ENCODE measurements at places on chromosomes 2 and 18. TPM values are rescaled to one million over a fixed set of nuclear protein-coding genes. Genes with fewer than 3 reads are reported as not detected.

DNA sequence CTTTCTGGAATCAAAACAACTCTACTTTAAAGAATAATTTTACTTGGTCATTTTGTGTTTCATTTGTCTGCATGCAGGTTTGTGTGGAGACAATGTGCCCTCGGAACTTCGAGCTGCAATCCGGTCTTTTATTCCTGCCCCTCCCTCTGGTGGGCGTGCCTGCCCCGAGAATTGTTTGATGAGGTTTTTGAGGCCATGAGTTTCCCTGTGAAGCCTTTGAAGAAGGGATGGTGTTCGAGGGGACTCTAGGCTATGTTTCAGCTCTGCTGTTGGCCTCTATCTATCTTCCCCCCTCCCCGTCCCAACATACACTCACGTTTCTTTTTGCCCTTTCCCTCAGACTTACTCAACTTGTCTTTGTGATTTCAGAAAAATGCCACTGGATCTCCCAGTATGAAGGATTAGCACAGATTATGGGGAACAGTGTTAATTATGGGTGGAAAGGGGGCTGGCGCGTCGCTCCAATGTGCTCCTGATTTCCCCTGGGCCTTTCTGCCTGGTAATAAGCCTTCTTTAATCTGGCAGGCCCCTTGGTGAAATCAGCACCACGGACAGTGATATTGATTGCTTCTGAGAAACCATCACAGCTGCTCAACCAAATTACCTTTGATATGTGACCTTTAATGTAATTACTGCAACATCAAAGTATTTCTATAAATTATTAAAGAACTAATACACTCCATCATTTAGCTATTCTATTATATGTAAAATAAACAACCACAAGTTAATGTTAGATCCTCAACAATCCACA lies 82.2 kb downstream of the CELF4 start:
- DNase-seq = no peak
- no peaks in the 10 kb centered on the region for H3K36me3 ChIP-seq
- H3K27me3 ChIP-seq = peaks cover 22% of the 10 kb centered on the region
- H3K27ac ChIP-seq = no peak overlapping the region
- H3K4me3 ChIP-seq = no peak overlapping the region
- H3K4me1 ChIP-seq = no peaks in the 10 kb centered on the region

- no peak for DNase-seq
- H3K27ac ChIP-seq = no peak overlapping the region
- H3K4me3 ChIP-seq = no peak overlapping the region
- no peaks in the 10 kb centered on the region for H3K27me3 ChIP-seq
Measured at GRCh38 chr2:84996909-84997308, 25.9 kb downstream of the KCMF1 start.

DNA sequence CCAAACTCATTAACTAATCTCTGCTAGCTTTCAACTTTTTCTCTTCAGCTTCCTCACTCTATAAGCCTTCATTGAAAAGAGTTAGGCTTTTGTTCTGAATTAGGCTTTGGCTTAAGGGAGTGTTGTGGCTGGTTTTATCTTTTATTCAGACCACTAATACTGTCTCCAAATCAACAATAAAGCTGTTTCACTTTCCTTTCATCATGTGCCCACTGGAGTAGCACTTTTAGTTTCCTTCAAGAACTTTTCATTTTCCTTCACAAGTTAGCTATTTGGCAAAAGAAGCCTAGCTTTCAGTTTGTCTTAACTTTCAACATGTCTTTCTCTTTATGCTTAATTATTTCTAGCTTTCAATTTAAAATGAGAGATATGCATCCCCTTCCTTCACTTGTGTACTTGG lies 271.7 kb upstream of the FSIP2 start:
- H3K4me3 ChIP-seq = no peak overlapping the region
- H3K36me3 ChIP-seq = no peaks in the 10 kb centered on the region
- H3K27me3 ChIP-seq = no peaks in the 10 kb centered on the region
- DNase-seq = no peak
- no peaks in the 10 kb centered on the region for H3K4me1 ChIP-seq

- H3K4me1 ChIP-seq = no peaks in the 10 kb centered on the region
- DNase-seq = no peak
- H3K27me3 ChIP-seq = no peaks in the 10 kb centered on the region
- no peaks in the 10 kb centered on the region for H3K36me3 ChIP-seq
- no peak overlapping the region for H3K4me3 ChIP-seq
Measured at GRCh38 chr2:211730215-211730614, 808.4 kb downstream of the ERBB4 start.

GRCh38 chr2:85697096-85697495 lies 2.9 kb downstream of the GNLY start:
- no peak overlapping the region for H3K27ac ChIP-seq
- H3K27me3 ChIP-seq = no peaks in the 10 kb centered on the region
- H3K4me3 ChIP-seq = no peak overlapping the region
- H3K4me1 ChIP-seq = no peaks in the 10 kb centered on the region
- no peak for DNase-seq

DNA sequence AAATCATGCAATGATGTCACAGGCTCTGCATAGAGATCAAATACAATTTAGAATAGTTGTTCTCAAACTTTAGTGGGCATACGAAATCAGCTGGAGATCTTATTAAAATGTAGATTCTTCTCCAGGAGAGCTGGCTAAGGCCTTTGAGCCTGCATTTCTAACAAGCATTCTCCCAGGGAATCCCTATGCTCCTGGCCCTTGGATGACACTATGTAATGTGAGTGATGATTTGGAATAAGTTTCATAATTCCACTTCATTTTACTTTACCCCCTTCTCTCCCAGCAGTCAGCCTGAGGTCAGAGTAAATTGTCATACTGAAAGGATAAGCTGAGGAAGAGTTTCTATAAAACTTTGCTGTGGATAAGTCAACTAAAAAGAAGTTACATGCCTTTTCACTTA lies 189.1 kb downstream of the UBE2E3 start:
- no peak overlapping the region for H3K27ac ChIP-seq
- H3K36me3 ChIP-seq = no peaks in the 10 kb centered on the region
- H3K4me1 ChIP-seq = no peaks in the 10 kb centered on the region
- no peak overlapping the region for H3K4me3 ChIP-seq

DNA sequence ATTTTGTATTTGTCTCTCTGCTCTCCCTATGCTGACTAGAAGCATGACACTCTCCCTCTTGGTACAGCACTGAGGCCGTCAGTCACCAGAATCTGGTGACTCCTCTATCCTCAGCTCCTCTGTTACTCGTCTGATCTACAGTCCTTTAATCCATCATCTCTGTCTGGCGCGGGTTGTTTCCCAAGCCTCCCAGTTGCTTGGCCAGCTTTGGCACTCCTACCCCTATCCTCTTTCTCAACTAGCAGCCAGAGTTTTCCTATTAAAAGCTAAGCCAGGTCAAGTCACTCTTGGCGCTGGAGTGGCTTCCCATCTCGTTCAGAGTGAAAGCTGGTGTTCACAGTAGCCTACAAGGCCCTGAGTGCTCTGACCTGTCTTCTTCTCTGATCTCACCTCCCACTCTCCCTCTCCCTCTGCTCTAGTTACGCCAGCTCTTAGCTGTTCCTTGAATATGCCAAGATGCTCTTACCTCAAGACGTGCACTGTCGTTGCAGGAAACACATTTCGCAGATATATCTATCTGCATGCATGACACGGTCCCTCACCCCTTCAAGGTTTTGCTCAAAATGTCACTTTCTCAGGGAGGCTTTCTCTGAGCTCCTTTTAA lies 41.8 kb upstream of the PSME4 start:
- no peak for DNase-seq
- H3K27me3 ChIP-seq = no peaks in the 10 kb centered on the region
- H3K36me3 ChIP-seq = no peaks in the 10 kb centered on the region
- no peaks in the 10 kb centered on the region for H3K4me1 ChIP-seq
- H3K27ac ChIP-seq = no peak overlapping the region

GRCh38 chr2:226792155-226792881 lies 7.3 kb downstream of the IRS1 start:
- H3K4me3 ChIP-seq = peak overlapping the region; percentile 60
- H3K27me3 ChIP-seq = no peaks in the 10 kb centered on the region
- peak overlapping the region; percentile 92 for H3K27ac ChIP-seq

DNA sequence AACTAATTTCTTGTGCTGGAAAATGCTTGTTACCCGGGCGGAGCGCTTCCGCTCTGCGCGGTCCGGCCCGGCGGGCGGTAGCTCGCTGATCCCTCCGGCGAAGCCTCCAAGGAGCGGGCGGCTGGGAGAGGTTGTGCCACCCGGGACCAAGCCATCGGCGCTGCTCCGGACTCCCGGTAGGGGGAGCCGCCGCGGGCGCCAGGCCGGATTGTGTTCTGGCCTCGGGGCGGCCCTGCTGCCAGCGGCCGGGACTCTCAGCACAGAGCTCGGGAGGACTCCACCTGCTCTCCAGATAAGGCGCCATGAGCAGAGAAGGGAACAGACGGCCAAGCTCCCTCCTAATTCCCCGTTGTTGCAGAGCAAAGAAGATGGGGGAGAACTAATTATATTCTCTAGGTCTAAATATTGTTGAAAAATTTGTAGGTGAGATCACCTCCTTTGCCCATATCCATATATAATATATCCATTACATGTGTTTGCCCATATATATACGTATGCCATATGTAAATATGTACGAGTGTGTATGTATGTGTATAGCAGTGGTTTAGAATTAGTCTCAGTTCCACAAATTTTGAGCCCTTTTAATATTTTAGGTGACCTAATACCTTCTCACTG lies 13.8 kb upstream of the SATB2 start:
- no peak overlapping the region for H3K4me3 ChIP-seq
- no peaks in the 10 kb centered on the region for H3K36me3 ChIP-seq
- peaks cover 21% of the 10 kb centered on the region for H3K27me3 ChIP-seq
- H3K27ac ChIP-seq = no peak overlapping the region
- no peak for DNase-seq

DNA sequence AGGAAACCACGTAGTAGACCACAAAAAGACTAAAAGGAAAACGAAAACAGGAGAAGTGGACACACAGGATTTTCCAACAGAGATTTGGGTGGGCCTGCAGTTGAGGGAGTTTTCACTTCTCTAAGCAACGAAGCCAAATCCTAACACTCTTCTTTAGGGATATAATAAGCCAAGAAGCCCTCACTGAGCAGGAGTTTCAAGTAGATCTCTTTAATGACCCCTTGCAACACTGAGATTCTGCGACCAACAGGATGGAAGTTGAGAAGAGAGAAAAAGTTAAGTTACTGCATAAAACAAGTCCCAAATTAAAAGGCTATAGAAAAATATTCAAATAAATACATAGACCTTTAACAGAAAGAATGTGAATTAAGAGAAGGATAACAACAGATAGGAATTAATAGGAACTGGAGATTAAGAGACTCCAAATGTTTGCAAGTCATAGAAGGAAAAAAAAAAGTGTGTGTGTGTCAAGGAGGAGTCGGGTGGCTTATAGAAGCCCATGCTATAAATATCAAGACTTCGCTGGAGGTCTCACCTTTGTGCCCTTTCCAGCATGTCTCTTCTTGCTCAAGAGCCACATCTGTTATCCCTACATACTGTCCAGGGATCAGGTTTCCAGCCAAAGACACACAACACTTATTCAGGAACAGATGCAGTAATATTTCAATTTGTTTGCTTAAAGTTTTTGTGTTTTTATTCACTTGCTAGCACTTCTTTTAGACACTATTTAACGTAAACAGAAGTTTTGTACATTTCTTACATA lies 69.4 kb upstream of the ARHGAP28 start:
- H3K4me3 ChIP-seq = no peak overlapping the region
- H3K36me3 ChIP-seq = no peaks in the 10 kb centered on the region
- H3K27me3 ChIP-seq = no peaks in the 10 kb centered on the region
- no peak overlapping the region for H3K27ac ChIP-seq
- no peaks in the 10 kb centered on the region for H3K4me1 ChIP-seq

DNA sequence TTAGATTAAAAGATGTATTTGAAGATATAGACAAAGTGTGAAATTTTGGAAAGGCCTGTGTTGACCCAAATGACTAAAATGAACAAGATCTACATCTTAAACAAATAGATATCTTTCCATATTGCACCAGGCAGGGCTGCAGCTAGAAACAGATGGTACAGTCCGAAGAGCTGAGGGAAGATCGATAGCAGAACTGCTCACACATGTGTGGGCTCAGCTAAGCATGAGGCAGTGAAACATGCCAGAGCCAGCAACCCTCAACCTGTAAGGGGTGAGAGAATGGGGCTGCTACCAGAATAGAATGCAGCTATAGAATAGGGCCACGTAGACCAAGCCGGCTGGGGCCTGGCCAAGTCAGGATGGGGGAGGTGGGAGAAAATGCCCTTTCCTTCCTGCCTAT lies 87.8 kb downstream of the SLC5A7 start:
- H3K27me3 ChIP-seq = no peaks in the 10 kb centered on the region
- H3K4me3 ChIP-seq = no peak overlapping the region
- H3K36me3 ChIP-seq = no peaks in the 10 kb centered on the region

DNA sequence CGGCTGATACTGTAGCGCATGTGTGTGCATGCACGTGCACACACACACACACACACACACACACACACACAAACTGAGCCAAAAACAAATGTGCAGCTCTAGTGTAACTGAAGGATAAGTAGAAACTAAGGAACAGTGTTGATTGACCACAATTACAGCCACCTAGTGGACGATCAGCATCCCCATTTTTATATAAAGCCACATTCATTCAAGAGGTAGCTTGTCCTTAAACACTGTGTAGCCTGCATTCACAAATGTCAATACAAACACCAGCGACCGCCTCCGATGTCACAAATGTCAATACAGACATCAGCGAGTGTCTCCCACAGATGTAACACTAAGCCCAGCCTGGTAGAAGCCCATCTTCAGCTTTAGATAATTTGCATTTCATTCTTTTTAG lies 167.4 kb downstream of the PTGR3 start:
- H3K4me3 ChIP-seq = no peak overlapping the region
- no peak for DNase-seq
- H3K36me3 ChIP-seq = no peaks in the 10 kb centered on the region

DNA sequence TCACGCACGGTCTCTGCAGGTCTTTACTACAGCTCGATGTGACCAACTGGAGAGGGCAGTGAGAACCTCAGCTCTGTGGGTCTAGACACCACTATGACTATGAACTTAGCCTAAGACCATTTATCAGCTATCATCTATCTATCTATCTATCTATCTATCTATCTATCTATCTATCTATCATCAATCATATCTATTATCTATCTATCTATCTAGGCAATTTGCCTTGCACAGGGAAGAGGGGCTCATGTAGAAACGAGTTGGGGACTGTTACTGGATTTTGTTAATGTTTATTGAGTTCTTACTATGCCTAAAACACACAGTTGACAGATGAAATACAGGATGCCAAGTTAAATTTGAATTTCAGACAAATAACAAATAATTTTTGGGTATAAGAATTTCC lies 41.1 kb upstream of the TLK1 start:
- DNase-seq = no peak
- H3K36me3 ChIP-seq = no peaks in the 10 kb centered on the region
- no peaks in the 10 kb centered on the region for H3K27me3 ChIP-seq
- H3K4me1 ChIP-seq = no peaks in the 10 kb centered on the region
- no peak overlapping the region for H3K4me3 ChIP-seq
- H3K27ac ChIP-seq = no peak overlapping the region

Gene DSG1
- total RNA-seq = 0.32 TPM

Gene PTCD3
- 64.1 TPM for total RNA-seq

Gene CXCR4
- 20.9 TPM for total RNA-seq

Gene CNPPD1
- 53.6 TPM for total RNA-seq

Gene PROC
- not detected for total RNA-seq

Gene MYO3B
- total RNA-seq = 0.09 TPM

Gene SKA1
- total RNA-seq = 2.6 TPM

Gene TEKT4
- 0.09 TPM for total RNA-seq

Gene SDC1
- total RNA-seq = 103 TPM

Data from prostate gland (tissue), 2 donors.